T-helper 1 cell (primary cell): ENCODE measurements at places on chromosomes 13 and 19.
A peak's percentile ranks its signal among the peaks of the same experiment; 100 is the strongest.

DNA sequence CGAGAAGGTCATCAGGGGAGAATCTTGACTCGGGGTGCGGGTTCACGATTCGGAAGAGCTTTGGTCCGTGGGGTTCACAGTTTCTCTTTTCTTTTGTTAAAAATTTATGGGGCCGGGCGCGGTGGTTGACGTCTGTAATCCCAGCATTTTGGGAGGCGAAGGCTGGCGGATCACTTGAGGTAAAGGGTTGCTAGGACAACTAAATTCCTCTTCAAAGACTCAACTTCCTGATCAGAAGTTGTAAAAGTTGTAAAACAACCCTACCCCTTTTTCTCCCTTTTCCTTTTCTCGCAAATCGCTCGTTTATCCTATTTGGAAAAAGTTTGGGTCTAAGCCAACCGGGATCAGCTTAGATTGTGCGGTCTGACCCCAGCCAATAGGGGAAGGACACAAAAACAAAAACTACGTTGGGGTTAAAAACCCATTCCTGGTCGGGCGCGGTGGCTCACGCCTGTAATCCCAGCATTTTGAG lies 673 bp downstream of the ZNF486 start:
- DNase-seq, result no peak

GRCh38 chr13:28586439-28587173 lies 72.3 kb upstream of the POMP start:
- no peak for DNase-seq

- peak; percentile 84 for DNase-seq
These were observed 101.3 kb upstream of the SLC15A1 start for GRCh38 chr13:98853771-98854221.

DNA sequence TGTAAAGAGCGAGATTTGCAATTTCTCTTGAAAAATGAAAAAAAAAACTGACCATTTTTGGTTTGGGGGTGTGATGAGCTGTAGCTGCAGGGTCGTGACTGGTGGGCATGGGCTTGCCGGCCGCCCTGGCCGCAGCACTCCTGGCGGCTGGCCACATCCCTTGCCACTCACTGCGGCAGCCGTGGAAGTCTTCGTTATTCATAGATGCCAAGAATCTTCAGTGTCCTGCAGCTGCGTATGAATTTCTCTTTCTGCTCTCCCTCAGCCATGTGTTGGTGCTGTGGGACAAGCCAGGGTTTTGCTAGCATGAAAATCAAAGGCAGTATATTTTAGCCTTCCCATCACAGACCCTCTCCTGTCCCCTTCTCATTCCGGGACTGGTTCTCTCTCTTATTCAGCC lies 151.7 kb upstream of the TSHZ3 start:
- no peak for DNase-seq

DNA sequence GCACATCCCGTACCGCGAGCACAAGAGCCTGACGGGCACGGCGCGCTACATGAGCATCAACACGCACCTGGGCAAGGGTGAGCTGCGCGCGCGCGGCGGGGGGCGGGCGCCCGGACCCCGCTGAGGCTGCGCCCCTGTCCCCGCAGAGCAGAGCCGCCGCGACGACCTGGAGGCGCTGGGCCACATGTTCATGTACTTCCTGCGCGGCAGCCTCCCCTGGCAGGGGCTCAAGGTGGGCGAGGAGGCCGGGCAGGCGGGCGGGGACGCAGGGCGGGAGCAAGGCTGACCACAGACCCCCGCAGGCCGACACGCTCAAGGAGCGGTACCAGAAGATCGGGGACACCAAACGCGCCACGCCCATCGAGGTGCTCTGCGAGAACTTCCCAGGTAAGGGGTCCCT lies 36.5 kb downstream of the BTBD2 start:
- DNase-seq, result no peak

GRCh38 chr19:33175886-33176669 lies 18.1 kb upstream of the LRP3 start:
- no peak for DNase-seq

GRCh38 chr13:50276550-50276949 lies 261.3 kb downstream of the KCNRG start:
- no peak for DNase-seq
